Activated naive CD4-positive, alpha-beta T cell treated with anti-CD3 and anti-CD28 coated beads, Interleukin-2, amount 50 U/mL, for 72 hours (primary cell): ENCODE measurements at places on chromosomes 12 and 14. TPM values are rescaled to one million over a fixed set of nuclear protein-coding genes. Genes with fewer than 3 reads are reported as not detected.

Gene NGDN
- total RNA-seq = 58.3 TPM

Gene CFL2
- 6.0 TPM for total RNA-seq

Gene GPR84
- total RNA-seq = 2.0 TPM

Gene HIGD1C
- not detected for total RNA-seq
